ENCODE measurements at places on chromosomes 3 and 15.

- DNase-seq, result no peak
Observed at GRCh38 chr15:71413419-71413818, 298.1 kb downstream of the THSD4 start.

- no peak for DNase-seq
Observed at GRCh38 chr3:178699810-178700209, 163.6 kb downstream of the KCNMB2 start.

DNA sequence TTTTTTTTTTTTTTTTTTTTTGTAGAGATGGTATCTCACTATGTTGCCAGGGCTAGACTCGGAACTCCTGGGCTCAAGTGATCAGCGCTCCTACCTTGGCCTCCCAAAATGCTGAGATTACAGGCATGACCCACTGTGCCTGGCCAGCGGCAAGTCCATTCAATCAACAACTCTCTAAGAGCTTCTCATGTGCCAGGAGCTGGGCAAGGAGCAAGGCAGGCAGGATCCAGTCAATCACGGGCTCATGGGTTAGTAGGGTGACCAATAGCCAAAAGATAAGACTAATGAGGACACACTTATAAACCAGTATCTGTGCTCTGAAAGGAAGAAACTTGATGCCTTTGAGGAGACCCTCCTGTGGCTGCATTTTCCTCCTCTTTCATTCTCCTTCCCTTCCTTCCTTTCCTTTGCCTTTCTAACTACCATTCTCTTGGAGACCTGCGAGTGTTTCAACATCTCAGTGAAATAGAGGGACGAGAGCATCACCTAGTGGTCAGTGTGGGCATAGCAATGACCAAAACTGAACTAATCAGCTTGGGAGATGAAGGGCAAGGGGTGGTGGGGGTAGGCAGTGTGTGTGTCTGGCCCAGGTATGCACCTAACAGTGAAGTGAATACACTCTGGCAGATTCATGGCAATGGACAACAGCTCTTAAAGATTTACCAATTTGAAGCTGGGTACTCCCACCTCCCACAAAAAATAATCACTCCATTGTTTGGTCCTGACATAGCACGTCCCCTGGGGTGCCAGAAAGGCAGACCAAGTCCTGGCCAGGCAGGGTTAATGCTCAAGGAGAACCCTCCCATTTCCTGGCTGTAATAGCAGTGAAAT is 6.3 kb downstream of the RPP25 start:
- DNase-seq, result peak; percentile 82

DNA sequence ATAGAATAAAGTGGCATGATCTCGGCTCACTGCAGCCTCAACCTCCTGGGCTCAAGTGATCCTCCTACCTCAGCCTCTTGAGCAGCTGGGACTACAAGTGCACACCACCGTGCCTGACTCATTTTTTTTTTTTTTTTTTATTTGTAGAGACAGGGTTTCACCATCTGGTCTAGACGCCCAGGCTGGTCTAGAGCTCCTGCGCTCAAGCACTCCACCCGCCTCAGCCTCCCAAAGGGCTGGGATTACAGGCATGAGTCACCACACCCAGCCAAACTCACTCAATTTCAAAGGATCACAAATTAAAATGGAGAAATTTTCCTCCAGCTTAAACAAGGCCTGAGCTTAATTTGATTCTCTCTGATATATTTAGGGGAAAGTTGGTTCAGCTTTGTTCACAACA is 27.3 kb upstream of the NMB start:
- no peak for DNase-seq

GRCh38 chr3:159821110-159821509 is 167.5 kb upstream of the IL12A start:
- DNase-seq, result no peak

- DNase-seq, result no peak
Observed at GRCh38 chr3:161560008-161560637, 63.5 kb downstream of the OTOL1 start.

DNA sequence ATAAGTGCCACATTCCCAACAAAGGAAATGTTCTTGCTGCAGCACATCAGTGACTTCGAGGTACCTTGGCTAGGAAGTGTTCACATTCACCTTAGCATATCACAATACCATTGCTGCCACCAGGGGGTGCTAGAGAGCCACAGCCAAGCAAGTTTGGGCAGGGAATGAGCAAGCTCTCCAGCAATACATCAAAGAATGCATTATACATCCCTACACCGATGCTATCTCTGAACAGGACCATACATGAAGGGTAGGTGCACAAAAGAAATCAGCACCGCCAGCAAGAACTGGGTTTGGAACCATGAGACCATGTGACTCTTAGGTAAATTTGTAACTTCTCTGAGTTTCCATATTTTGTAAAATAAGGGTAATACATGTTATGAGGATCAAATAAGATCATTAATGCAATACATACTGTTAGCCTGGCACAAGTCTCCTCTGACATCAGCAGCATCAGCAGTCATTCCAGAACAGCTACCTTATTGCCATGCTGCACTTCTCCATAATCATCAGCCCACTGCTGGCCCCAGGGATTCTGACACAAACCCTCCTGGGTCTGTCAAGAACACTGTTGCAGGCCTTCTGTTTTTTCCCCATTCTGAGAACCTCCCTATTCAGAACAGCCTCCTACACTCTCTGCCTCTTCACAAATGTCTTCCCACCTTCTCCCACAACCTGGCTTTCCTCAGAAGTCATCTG is 37.5 kb downstream of the RYK start:
- DNase-seq, result peak; percentile 81

DNA sequence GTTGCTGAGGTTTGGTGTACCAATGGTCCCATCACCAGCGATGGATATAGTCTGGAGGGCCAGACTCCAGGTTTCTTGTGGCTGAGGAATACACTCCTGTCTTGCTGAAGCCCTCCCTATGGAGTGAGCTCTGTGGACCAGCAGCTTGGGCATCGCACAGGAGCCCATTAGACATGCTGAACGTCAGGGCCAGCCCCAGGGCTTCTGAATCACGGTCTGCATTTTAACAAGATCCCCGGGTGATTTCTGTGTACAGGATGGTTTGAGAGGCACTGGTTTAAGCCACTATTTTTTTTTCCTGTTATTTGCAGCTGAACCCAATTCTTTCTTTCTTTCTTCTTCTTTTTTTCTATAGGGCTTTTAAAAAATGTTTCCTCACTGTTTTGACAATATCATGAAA is 69.5 kb upstream of the XCR1 start:
- no peak for DNase-seq

GRCh38 chr15:71707230-71708050 is 102.9 kb upstream of the NR2E3 start:
- DNase-seq, result no peak

All from CD4-positive, alpha-beta T cell treated with Interleukin-12 subunit alpha and Interleukin-12 subunit beta, for 1 hour (primary cell).